ENCODE measurements at places on chromosomes 4 and X.

- no peak for DNase-seq
Observed at GRCh38 chrX:111328858-111329257, 58.6 kb upstream of the CAPN6 start.

GRCh38 chr4:48153791-48154550, 19.9 kb upstream of the TXK start:
- no peak for DNase-seq

GRCh38 chr4:99827454-99827853, 10.8 kb downstream of the DAPP1 start:
- peak; percentile 12 for DNase-seq

DNA sequence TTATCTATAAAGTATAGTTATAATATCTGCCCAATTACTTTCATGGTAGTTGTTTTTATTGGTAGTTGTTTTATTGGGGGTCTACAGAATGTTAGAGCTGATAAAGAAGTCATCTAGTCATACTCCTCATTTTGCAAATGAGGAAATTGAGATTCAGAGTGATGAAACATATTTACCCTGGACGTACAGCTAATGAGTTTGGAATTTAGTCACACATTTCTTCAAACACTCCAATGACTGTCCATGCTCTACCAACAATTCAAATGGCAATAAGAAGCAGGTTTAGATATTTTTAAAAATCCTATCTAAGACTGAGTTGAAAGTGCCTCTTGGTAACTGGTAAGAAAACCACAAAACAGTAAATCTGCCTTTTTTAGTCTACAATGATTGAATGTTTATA, 98.2 kb downstream of the MAGEC1 start:
- peak; percentile 0 for DNase-seq

DNA sequence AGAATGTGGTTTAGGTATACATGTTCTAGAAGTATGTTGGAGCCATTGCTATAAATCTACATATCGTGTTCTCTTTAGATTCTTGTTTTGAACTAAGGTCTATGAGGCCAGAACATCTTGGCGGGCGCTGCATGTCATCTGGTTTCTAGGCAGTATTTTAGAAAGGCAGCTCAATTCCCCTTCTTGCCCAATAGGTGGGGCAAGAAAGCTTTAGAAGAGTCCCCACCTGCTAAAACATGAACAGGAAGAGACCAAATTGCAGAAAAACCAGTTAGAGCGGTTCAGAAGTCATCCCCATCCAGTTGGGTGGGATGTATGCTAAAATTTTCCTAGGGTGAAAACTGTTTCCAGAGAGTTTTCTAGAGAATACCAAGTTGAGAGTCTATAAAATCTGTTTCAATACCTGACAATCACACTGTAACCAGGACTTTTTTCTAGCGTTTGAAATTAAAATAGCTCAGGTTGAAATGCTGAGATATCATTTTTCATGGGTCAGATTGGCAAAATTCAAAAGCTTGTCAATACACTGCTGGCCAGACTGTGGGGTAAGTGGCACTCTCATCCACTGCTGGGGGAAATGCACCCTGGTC, 17.5 kb upstream of the SH3KBP1 start:
- peak; percentile 65 for DNase-seq

- DNase-seq, result no peak
Observed at GRCh38 chr4:8939160-8939839, 67.7 kb upstream of the HMX1 start.

DNA sequence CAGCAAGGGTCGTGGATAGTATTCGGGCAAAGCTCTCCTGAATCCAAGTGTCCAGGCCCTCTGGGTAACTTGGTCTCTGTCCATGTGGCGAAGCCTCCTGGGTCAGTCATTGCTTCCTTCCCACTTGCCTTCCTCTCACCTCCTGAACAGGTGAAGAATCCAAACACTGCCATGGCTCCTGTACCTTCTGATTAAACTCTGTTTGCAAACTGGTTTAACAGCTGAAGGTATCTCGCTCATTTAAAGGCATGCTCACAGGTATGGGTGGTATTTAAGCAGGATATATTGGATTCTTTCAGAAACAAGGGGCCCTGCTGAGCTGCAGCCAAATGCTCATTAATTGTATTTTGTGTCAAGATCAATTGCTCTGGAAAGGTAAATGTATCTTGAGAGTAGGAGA, 28.2 kb downstream of the FHDC1 start:
- DNase-seq, result no peak

GRCh38 chrX:73877687-73878086, 314.7 kb downstream of the CHIC1 start:
- DNase-seq, result no peak

DNA sequence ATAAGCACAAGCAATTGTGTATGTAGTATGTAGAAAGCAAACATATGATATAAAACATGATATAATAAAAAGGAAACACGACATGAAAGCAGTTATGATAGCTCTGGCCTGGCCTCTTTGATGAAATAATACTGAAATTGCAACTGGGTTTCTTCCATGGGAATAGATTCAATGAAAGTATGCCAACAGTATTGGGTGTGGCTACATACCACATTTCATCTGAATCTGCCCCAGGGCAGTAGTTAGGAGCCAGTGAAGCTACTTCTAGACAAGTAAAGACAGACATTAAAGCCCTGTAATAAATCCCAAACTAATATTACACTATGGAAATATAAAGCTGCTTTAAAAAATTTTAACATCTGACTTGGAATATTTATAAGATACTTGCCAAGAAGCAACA, 207.3 kb downstream of the FBXW7 start:
- DNase-seq, result peak; percentile 42

DNA sequence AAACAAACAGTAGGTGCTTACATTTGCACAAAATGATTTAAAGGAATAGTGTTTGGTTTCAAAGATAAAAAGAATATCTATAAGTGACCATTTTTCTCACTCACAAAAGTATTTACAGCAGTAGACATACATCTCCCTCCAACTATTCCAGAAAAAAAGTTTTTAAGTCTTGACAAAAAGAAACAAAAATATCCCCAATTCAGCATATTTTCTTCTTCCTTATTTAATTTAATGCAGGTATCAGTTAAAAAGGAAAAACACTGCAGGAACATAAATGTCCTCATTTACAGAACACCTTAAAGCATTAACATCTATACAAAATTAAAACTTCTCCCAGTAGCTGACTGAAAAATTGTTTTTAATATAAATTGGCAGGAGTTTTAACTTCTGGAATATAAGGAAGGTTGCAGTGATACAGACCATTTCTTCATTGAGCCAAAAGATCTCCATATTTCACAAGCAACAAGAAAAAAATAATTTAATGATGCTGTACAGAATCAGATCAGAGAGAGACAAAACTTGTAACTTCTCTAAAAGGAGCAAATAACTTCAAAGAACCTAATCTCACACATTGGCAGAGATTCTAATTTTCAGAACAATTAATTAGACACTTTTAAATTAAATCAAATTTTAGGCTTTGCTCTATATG, 4.3 kb downstream of the MAB21L2 start:
- DNase-seq, result no peak

- DNase-seq, result no peak
Observed at GRCh38 chr4:125590158-125590557, 275.4 kb downstream of the FAT4 start.

- DNase-seq, result no peak
Observed at GRCh38 chrX:40806513-40807220, 71.3 kb upstream of the MED14 start.

DNA sequence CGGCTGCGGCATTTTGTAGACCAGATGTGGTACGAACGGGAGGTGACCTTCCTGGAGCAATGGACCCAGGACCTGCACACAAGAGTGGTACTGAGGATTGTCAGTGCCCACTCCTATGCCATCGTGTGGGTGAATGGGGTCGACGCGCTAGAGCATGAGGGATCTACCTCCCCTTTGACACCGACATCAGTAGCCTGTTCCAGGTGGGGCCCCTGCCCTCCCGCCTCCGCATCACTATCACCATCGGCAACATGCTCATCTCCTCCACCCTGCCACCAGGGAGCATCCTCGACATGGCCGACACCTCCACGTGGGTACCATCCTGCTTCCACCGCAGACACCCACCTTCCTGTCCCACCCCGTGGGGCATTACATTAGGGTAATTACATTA, 46.2 kb downstream of the SMARCA5 start:
- no peak for DNase-seq

Data from RWPE1 (cell line).